ENCODE measurements at places on chromosomes 12 and 14.

DNA sequence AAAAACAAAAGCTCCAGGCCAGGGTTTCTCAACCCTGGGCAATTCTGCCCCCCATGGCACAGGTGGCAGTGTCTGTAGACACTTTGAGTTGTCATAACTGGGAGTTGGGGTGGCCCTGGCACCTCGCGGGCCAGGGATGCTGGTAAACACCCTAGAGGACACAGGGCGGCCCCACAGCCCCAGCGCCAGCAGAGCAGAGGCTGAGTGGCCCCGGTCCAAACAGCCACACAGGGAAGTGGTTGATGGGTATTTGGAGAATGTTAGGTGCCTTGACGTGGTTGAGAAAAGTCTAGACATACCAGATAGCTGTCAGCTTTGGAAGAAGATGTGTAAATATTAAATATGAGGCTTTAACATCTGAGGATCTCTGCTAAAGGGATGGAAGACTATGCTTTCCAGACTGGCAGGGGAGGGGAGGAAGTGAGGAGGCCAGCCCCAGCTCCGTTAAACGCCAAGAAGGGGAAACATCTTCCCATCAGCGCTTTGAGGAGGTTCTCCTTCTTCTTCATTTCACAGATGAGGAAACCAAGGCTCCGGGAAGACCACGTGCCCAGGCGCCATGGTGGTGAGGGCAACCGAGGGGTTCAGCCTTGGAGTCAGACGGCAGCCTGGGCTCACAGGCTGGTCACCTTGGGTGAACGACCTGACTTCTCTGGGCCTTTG lies 103.7 kb downstream of the SCARB1 start:
- no peak for DNase-seq

- DNase-seq, result no peak
Observed at GRCh38 chr12:13390918-13391317, 194.4 kb downstream of the EMP1 start.

DNA sequence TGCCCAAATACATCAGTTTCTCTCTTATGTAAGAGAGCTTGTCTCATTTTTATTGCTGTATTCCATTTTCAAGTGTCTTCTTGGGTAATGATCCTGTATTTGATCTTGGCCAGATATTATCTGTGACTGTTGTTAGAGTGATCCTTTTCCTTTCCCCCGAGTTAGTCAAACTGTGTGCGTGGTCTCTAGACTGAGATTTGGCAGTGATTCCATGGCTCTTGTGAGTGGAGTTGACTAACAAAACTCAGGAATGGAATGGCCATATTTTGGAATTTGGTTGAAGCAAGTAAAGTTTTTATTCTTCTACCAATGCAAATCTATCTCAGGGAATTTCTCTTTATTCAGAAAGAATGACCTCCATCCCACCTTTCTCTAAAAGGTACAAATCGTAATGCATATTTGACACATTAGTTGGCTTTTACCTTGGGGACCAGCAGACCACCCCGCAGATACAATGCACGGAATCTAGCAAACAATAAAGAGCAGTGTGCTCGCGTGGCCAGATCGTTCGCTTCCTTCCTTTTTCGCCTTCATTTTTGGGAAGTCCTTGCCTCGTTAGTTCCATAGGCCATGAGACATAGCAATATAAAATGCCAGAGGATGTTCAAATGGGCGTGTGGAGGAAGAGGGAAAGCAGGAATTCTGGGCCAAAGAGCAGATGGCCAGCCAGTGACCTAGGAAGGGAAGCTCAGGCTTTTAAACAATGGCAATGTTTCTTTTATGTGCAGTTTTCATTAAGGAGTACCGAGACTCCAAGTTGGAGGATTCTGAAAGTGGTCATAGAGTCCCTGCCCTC lies 24.4 kb downstream of the ETV6 start:
- DNase-seq, result no peak

DNA sequence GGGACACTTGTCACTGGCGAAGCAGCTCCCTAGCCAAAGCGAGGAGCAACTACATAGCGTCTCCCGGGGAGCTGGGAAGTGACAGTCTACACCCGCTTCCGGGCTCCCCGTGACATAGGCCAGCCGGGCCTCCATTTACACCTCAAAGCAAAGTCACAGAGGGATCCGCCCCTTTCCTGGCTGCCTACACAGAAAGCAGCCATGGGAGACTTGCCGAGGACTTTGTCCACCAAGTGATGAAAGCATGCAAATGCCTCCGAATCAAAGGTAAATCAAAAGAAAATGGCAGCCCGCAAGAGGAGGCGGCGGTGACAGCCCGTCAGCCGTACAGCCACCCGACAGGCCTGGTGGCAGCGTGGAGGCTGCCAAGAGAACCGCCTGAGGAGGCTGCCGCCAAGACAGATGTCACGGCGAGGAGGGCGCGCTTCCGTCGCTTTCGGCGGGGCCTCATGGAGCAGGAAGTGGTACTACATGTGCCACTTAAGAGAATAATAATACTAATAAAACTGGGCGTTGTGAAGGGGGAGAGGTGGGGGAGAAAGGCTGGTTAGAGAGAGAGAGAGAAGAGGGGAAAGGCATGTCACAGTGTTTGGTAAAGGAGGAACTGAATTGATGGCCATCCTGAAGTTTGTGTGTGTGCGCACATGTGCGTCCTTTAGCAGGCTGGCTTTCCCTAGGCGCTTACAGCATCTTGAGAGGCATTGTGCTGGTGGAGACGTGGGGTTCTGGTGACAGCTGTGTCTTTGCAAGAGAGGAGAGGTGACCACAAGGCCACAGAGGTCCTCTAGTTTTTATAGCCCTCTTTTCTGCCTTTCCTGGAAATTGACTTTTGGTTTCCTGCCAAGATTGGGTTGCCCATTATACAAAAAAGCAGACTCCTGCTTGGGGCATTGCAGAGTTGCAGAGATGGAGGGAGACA lies 661.7 kb downstream of the VRK1 start:
- no peak for DNase-seq

GRCh38 chr12:81963636-81964035 lies 204.5 kb upstream of the PPFIA2 start:
- DNase-seq, result no peak

DNA sequence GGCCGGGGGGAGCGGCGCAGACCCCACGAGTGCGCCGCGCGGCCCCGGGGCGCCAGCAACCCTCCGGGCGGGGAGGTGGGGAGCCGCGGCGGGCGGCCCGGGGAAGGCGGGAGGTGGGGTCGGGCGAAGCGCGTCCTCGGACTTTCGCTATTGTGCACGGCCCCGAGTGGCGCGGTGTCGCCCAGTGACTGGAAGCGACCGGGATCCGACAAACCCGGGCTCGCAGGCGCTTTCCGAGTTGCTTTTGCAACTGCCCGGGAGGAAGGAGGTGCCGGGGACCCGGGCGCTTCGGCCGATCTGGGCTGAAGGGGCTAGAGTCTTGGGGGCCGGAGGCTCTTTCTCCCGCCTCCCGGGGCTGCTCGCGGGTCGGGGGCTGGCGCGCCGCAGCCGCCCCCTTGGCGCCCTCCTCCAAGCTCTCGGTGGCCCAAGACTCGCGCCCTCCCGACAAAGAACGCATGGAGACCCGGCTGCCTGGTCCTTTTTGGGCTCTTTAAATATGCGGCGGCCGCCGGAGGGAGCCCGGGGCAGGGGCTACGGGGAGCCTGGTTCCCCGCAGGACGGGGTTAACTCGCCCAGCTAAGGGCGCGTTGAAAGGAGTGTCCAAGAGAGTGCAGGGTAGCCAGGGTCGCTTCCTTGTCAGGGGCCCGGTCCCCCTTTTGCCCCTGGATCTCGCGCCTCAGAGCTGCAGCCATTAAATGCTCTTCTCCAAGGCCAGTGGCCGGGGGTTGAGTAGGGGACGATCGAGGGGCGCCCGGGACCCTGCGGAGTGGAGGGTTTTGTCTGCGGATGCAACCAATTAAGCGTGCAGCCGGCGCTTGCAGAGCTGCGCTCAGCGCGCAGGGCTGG lies 1.4 kb downstream of the HMGA2 start:
- no peak for DNase-seq

- DNase-seq, result no peak
Observed at GRCh38 chr14:67733616-67734015, 31.9 kb downstream of the RDH12 start.

GRCh38 chr12:131808744-131809371 lies 19.3 kb upstream of the MMP17 start:
- no peak for DNase-seq

DNA sequence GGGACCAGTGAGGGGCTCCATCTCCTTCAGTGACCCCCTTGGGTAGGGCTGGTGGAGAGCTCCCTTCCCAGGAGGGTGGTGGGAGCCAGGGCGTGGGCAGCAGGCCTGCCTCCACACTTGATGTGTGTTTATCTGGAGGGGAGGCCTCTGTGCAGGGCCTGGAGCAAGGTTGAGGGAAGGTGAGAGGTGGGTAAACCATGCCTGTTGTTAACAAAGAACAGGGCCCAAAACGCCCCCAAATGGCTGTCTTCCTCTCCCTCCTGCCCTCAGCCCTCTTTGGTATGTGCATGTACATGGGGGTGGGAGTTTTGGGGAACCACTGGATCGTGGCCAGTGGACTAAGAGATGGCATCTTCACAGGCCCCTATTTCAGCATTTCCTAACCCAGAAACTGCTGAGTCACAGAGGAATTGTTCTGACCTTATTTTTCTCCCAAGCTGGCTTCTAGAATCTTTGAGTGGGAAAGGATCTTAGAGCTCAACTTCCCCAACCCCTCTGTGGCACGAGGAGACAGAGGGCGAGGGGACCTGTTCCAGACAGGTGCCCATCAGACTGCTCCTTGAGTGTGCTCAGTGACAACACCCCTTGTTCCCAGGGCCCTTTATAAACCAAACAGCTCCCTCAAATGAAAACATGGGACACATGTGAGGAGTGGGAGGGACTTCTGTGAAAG lies 3.6 kb downstream of the SLC48A1 start:
- no peak for DNase-seq

DNA sequence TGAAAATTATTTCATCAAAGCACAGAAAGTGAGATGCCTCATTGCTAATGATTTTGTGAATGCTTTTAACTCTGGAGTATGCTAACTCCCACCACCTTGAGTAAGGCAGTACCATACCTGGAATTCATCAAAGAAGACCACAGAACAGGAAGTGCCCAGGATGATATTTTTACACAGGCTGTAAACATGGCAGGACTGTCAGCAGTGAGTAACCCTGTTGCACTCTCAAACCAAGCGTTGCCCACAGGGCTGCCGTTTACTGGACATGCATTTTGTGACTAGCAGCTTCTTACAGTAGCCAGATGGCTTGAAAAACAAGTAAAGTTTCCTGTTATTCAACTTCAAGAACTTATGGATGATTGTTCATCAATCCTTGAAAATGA lies 42.4 kb downstream of the RALGAPA1 start:
- no peak for DNase-seq

- no peak for DNase-seq
Observed at GRCh38 chr12:109358154-109358869, 10.6 kb downstream of the MYO1H start.

GRCh38 chr12:108838194-108839017 lies 19.0 kb downstream of the SSH1 start:
- peak; percentile 81 for DNase-seq
